ENCODE measurements at places on chromosomes 5 and 9. TPM values are rescaled to one million over a fixed set of nuclear protein-coding genes. Genes with fewer than 3 reads are reported as not detected.

GRCh38 chr9:21626493-21626892 is 144.4 kb upstream of the IFNE start:
- DNase-seq: no peak

Gene SLC6A18
- not detected for polyA plus RNA-seq

GRCh38 chr9:71814815-71815214 is 46.5 kb upstream of the CEMIP2 start:
- DNase-seq: peak; percentile 89

GRCh38 chr9:113503131-113503541 is 39.6 kb downstream of the RGS3 start:
- DNase-seq: no peak

DNA sequence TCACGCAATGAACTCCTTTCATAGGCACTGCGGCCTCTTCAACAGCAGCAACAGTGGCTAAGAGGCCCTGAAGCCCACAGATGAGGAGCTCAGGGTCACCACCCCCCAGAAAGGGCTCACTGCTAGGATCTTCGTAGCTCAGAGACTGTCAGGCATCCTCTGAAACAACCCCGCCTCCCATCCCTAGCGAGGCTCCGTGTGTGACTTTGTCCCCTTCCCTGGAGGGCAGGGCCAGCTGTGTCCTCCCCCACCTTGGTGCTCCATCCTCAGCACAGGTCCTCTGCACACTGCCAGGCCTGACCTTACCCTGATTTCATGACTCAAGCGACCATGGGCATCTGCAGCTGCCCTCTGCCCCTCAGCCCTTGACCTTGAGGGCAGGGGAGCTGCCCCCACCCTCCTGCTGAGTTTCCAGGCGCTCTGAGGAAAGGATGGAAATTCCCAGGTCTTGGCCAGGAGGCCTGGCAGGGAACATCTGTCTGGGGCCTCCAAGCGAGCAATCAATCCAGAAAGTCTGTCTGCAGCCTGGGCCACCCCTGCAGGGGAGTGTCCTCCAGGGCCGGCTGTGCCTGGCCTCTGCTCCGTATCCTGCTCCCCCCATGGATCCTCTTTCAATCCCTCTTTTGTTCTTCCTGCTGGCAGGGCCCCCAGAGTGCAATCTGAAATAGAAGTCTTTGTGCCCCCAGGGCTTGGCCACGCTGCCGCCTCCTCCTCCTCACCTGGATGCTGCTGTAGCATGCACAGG is 6.8 kb upstream of the IRX4 start:
- no peak for DNase-seq

GRCh38 chr9:136437839-136438547 is 1.7 kb downstream of the INPP5E start:
- no peak for DNase-seq

Gene NUTM2F
- polyA plus RNA-seq: not detected

Gene SIT1
- polyA plus RNA-seq: not detected

- DNase-seq: no peak
Measured at GRCh38 chr9:99319048-99319447, 97.0 kb downstream of the SEC61B start.

Gene WDR41
- polyA plus RNA-seq: 42.7 TPM

- no peak for DNase-seq
Measured at GRCh38 chr5:88226881-88227450, 41.7 kb downstream of the TMEM161B start.

DNA sequence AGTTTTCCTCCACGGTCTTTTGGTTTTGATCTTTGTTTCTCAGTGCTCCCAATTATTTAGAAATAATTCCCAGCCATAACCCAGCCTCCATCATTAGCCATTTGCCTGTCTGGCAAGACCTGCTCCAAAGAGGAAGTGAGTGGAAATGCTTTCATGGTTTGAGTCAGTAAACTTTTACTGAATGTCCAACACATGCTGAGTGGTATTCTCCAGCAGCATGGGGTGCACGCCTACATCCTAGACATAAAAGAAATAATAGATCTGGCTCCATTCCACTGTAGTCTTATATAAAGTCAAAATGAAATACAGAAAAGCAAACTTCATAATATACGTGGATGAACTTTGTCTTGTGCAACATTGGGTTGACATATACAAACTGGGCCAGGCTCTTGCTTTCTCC is 757.2 kb downstream of the TLE1 start:
- no peak for DNase-seq

GRCh38 chr5:122772446-122772845 is 2.4 kb upstream of the SNX2 start:
- DNase-seq: no peak

DNA sequence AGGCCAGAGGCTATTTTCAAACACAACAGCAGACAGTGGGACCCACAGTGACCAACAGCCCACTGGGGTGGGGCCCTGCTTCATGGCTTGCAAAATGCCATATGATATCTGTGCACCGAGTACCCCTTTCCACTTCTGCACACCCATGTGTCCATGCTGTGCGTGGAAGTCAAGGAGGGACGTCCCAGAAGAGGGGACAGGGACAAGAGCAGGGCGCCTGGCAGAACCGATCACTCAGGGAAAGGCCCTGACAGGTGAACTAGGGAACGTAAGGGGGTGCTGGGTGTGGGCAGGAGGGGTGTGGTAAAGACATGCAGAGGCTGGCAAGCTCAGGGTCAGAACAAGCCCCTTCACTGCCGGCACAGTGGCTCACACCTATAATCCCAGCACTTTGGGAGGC is 7.6 kb upstream of the TTLL11 start:
- no peak for DNase-seq

GRCh38 chr9:126522612-126523356 is 90.9 kb upstream of the LMX1B start:
- DNase-seq: no peak

DNA sequence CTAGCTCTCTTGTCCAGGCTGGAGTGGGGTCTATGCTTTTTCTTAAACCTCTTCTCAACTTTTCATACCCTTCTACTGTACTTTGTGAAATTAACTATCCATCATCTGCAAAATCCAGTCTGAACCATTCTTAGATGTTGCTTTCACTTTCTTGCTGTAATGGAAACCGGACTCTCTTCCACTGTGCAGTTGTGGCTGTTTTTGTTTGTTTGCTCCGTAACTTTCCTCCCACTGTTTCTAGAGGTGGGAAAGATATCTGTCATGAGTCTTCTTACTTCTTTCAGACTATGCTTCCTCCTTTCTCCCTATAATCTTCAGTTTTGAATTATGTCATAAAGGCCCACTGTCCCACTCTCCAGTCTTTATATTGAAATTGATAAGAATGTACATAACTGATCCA is 6.5 kb downstream of the TNPO1 start:
- no peak for DNase-seq

DNA sequence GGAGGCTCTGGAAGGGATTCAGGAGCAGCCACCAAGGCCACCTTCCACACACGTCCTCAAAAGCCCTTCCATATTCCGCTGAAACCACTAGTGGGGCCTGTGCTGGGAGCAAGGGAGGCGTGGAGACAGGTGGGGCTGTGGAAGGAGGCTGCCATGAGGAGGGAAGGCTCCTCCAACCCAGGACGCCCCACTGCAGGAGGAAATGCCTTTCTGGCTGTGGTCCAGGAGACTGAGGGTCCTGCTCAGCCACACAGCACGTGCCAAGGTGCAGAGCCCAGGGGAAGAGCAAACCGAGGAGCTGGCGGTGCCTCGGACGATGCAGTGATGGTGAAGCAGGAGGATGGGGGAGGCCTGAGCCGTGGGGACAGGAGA is 49.5 kb downstream of the ADAMTS2 start:
- DNase-seq: no peak

DNA sequence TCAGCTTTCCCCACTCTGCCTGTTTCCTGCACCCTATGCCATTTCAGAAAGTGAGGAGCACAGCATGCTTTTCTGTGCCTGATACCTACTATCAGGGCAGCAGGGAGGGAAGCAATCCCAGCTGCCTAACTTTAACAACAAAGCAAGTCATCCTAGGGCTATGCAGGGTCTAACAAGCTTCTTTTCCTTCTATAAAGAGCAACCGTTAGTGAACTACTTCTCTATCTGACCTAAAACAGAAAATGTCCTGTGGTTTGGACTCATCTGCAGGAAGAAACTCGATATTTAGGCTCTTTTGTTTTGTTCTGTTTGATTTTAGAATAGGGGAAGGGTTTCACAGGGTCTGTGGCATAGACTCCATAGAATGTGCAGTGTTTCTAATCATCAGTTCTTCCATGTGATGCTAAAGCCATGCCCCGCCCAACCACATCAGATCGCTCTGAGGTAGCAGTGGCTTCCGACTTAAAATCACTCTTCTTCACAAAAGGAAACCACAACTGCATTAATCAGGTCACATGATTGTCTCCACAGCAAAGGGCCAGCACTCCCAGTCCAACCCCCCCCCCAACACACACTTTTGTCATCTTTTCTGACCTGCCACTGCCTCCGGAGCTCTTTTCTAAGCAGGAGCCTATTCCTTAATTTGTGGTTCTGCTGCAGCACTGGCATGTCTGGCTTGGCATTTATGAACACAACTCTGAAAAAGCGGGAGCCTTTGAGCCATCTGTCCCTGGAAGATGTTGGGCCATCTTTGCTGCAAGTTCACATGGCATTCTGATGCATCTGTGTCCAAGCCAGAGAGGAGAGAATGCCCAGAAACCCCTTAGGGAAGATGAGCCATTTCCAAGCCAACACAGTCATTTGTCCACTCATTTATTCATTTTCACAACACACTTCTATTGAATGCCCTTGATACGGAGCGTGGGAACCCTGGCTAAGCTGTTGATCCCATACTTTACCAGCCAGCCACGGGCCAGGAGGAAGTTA is 71.6 kb downstream of the CFAP90 start:
- no peak for DNase-seq
